ENCODE measurements at places on chromosomes 11 and 22. TPM values are rescaled to one million over a fixed set of nuclear protein-coding genes. Genes with fewer than 3 reads are reported as not detected.

Gene RAG1
- 0.28 TPM for total RNA-seq

Gene POU2AF1
- total RNA-seq = 0.23 TPM

Gene DMC1
- total RNA-seq = 2.4 TPM

DNA sequence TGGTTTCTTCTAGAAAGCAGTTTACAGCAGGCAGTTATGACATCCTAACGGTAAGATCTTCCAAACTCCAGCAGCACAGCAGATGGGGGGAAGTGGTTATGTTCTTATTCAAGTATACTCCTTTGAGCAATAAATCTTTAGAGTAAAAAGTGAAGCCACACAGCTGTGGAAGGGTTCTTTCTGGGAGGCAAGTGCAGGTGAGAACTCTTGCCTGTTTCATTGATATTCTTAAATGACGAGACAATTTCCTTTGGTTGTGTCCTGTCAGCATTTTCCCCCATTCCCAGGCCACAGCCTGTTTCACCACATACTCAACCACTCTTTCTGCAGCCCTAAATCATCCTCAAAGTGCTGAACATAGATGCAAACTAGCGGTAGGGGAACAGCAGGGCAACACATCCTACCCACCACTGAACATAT is 207.3 kb upstream of the MTNR1B start:
- DNase-seq = no peak

- no peak for DNase-seq
These were observed 49.3 kb upstream of the CD44 start for GRCh38 chr11:35089666-35090065.

DNA sequence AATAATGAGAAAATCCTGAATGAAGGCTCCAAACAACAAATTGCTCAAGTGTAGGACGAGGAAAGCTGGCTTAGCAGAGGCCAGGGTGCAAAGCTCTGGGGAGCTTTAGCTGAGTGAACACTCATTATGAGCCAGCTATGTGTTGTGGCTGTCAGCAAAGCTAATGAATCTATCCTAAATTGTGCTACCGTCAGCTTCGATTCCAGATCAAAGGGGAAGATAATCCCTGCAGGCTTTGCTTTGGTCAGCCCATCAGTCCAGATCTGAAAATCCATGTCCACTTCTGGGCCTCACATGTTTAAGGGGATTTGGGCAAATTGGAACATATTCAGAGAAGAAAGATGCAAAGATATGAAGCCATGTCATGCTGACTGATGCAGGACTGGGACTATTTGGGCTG is 180.9 kb upstream of the ZBED5 start:
- DNase-seq = no peak

- DNase-seq = no peak
These were observed 386.2 kb downstream of the NTM start for GRCh38 chr11:131756479-131757110.

DNA sequence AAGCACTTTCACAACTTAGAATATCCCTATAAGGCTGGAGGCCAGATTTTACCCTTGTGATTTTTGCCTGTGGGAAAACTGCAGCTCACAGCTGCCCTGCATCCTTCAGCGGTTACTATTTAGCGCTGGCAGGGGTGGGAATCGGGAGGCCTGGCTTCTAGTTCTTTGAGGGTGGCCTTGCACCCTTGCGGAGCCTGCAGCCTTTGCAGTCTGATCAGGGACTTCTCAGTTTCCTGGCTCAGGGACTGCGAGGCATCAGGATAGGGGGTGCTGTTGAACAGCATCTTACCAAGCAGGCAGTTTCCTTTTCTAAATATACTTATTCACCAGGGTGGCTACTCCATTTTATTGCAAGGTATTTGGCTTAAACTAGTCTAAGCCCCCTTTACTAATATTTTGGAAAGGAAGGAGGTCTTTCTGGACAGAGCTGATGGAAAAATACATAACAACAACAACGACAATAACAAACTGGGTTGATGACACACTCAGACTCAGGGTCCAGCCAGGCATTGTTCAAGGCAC is 2.9 kb upstream of the APOA1 start:
- DNase-seq = no peak
